WTC11 (cell line): ENCODE measurements at places on chromosomes 11 and 22. TPM values are rescaled to one million over a fixed set of nuclear protein-coding genes. Genes with fewer than 3 reads are reported as not detected.
A peak's percentile ranks its signal among the peaks of the same experiment; 100 is the strongest.

DNA sequence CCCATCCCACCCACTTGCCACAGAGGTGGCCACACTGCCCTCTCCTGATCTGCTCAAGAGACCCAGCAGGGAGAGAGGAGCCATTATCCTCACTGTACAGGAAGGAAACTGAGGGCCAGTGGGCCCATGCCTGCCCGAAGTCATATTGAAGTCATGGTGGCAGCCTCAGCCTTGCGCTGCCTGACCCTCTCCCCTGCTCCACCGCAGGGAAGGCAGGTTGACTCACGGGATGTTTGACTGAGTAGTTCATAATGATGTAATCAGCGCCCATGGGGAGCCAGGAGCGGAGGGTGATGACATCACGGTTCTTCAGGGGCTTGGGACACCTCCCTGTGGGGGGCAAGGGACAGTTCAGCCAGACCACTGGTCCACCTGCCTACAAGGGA is 6.1 kb upstream of the ARAP1 start:
- DNase-seq: no peak

- peak; percentile 39 for DNase-seq
These were observed 12.3 kb downstream of the MYO7A start for GRCh38 chr11:77140231-77140851.

- no peak for DNase-seq
These were observed 103.2 kb downstream of the MICAL3 start for GRCh38 chr22:17920992-17921650.

Gene OR52E8
- not detected in 3 replicates for total RNA-seq

Gene OR4D5
- total RNA-seq: not detected in 3 replicates
